ENCODE measurements at places on chromosomes 5 and 9.
A peak's percentile ranks its signal among the peaks of the same experiment; 100 is the strongest.

GRCh38 chr9:76176171-76176570 is 218.1 kb downstream of the RFK start:
- H3K36me3 ChIP-seq = peaks cover 4% of the 10 kb centered on the region
- no peaks in the 10 kb centered on the region for H3K27me3 ChIP-seq
- DNase-seq = no peak
- no peak overlapping the region for H3K27ac ChIP-seq

DNA sequence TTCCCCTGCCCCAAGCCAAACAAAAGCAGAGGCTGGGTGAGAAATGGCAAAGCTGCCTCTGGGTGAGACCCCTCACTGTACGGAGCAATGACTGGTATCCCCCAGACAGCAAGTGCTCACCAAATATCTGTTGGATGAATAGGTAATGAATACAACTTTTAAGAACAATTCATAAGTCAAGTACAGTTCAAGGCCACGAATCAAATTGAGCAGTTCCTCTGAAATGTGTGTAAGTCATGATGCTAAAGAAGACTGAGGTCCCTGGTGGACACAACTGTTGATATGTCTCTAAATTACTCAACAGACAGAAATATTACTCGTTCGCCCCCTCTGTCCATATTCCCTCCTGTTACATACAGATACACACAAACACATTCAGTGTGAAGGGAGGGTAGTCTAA is 160.7 kb downstream of the GLIS3 start:
- H3K27me3 ChIP-seq = no peaks in the 10 kb centered on the region
- no peak overlapping the region for H3K27ac ChIP-seq
- no peaks in the 10 kb centered on the region for H3K4me1 ChIP-seq

DNA sequence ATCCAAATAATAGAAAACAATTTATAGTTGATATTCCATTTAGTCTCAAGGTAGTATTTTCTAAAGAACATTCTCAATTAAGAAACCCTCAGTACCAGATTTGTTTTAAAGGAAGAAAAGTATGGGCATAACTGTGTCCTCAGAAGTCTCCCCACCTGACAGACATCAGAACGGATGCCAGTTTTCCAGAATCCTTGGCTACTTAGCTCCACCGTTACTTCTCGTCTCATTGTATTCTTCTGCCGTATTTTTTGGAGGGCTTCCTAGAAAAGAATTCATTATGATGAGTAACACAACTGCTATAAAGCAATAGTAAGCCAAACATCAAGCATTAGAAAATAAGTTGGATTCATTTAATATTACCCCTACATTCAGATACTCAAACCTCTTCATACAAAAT is 67.8 kb downstream of the DROSHA start:
- no peaks in the 10 kb centered on the region for H3K27me3 ChIP-seq
- no peak overlapping the region for H3K27ac ChIP-seq
- no peak for DNase-seq
- H3K36me3 ChIP-seq = peaks cover 87% of the 10 kb centered on the region

- H3K27ac ChIP-seq = no peak overlapping the region
- H3K36me3 ChIP-seq = no peaks in the 10 kb centered on the region
- no peak overlapping the region for H3K4me3 ChIP-seq
Measured at GRCh38 chr5:177098470-177099141, 11.9 kb downstream of the FGFR4 start.

DNA sequence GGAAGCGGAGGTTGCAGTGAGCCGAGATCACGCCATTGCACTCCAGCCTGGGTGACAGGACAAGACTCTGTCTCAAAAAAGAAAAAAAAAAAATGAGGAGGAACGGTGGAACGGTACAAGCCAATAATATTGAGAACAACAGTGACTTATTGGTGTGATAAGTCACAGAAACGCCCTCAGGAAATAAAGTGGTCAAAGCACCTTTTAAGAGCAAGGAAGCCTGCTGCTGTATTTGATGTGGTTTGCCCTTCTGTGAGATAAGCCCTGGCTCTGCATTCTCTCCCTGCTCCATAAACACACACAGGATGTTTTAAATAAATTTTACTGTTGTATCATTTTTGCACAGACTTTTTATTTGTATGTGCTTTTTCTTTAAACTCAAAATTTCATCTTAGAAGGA is 269.9 kb upstream of the MSX2 start:
- H3K4me1 ChIP-seq = peaks cover 30% of the 10 kb centered on the region
- peak overlapping the region; percentile 57 for H3K27ac ChIP-seq
- peaks cover 7% of the 10 kb centered on the region for H3K27me3 ChIP-seq
- H3K36me3 ChIP-seq = peaks cover 4% of the 10 kb centered on the region

DNA sequence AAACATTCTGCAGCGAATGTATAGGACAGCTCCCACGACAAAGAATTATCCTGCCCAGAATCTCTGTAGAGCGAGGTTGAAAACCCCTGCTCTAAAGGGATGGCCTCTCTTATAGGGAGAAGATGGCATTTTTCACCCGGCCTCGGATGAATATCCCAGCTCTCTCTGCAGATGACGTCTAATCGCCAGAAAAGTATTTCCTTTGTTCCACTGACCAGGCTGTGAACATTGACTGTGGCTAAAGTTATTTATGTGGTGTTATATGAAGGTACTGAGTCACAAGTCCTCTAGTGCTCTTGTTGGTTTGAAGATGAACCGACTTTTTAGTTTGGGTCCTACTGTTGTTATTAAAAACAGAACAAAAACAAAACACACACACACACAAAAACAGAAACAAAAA is 17.4 kb upstream of the RARS1 start:
- no peak overlapping the region for H3K4me3 ChIP-seq
- no peaks in the 10 kb centered on the region for H3K36me3 ChIP-seq
- peaks cover 3% of the 10 kb centered on the region for H3K27me3 ChIP-seq
- DNase-seq = no peak

DNA sequence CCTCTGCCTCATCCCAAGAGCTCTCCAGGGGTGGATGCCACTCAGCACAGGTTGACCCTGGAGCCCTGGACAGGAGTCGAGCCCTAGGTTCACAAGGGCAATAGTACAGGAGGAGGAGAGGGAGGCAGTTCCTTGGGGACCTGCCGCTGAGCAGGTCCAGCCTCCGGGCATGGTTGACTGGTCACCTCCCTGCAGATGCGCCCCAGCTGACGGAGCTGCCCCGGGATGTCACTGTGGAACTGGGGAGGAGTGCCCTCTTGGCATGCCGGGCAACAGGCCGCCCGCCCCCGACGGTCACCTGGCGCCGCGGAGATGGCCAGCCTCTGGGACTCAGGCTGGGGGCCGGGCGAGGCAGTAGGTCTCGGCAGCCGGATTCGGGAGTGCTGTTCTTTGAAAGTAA is 53.7 kb downstream of the HMCN2 start:
- DNase-seq = no peak
- H3K4me3 ChIP-seq = no peak overlapping the region
- no peaks in the 10 kb centered on the region for H3K36me3 ChIP-seq
- H3K27ac ChIP-seq = no peak overlapping the region

GRCh38 chr9:3931058-3931457 is 368.8 kb downstream of the GLIS3 start:
- no peaks in the 10 kb centered on the region for H3K36me3 ChIP-seq
- H3K4me1 ChIP-seq = no peaks in the 10 kb centered on the region
- no peak overlapping the region for H3K27ac ChIP-seq
- DNase-seq = no peak
- no peak overlapping the region for H3K4me3 ChIP-seq
- H3K27me3 ChIP-seq = peaks cover 5% of the 10 kb centered on the region
